Stimulated activated CD4-positive, alpha-beta T cell treated with anti-CD3 and anti-CD28 coated beads, TNF-alpha, amount 100 ng/mL, for 48 hours (primary cell): ENCODE measurements at places on chromosomes 5 and 9.

GRCh38 chr5:108430931-108431608 lies 49.2 kb upstream of the FBXL17 start:
- no peak for DNase-seq

GRCh38 chr5:136190904-136191303 lies 2.1 kb downstream of the SMIM32 start:
- no peak for DNase-seq

DNA sequence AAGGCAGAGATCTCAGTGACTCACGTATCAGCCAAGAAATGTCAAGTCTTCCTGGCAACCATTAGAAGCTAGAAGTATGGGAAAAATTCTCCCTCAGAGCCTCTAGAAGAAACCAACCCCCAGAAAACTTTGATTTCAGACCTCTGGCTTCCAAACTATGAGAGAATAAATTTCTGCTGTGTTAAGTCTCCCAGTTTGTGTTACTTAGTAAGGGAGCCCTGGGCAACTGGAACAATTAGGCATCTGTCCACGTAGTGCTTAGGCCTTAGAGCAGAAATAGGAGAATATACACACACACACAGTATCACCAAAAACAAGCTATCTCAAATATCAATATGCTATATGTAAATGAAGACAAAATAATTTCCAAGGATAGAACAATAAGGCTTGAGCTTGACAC lies 894.8 kb upstream of the CDH10 start:
- DNase-seq, result no peak

- DNase-seq, result no peak
Measured at GRCh38 chr9:71985297-71985911, 74.0 kb downstream of the C9orf85 start.

GRCh38 chr5:10567781-10568321 lies 4.0 kb downstream of the ANKRD33B start:
- no peak for DNase-seq

GRCh38 chr9:138022756-138023393 lies 145.3 kb downstream of the CACNA1B start:
- no peak for DNase-seq

DNA sequence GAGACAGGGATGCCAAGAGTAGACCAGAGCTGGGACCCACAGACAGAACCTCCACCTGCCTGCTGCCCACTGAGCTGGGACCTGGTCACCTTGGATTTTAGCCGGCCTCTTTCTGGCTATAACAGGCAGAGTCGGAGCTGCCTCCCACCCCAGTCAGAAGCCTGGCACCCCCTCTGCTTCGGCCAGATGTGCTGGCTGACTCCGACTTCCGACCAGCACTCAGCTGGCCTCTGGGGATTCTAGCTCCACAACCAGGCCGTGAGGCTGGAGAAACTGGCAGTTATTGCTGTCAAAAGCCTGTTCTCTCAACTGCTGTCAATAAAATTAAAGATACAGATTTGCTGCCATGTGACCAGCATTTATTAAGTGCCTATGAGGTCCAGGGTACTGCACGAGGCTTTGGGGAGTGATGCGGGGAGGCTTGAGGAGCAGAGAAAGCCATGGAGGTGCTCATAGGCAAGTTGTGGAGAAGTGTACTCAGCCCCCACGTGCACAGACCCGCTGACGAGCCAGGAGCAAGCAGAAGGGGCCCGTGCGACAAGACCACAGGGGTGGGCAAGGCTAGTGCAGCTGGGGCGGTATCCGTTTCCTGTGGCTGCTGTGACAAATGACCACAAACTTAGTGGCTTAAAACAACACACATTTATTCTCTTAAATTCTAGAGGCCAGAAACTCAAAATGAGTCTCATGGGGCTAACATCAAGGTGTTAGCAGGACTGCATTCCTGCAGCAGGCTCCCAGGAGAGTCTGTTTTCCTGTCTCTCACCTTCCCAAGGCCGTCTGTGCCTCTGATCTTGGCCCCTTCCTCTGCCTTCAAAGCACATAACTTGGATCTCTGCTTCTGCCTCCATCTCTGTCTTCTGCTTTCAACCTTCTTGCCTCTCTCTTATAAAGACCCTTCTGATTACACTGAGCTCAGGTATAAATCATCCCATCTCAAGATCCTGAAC lies 13.1 kb downstream of the GFI1B start:
- DNase-seq, result no peak

DNA sequence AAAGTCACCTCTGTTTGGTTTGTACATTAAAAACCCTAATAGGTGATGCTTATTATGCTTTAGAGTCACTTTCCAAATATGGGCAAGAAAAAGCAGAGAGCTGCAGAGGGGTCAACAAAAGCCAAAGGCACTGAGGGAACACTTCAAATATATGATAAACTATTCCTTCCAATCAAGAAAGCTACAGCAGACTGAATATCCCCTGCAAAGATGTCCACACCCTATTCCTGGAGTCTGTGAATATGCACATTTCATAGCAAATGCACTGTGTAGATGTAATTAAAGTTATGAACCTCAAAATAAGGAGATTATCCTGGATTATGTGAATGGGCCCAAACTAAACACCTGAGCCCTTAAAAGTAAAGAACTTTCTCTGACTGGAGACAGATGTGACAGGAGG lies 74.3 kb downstream of the ABCA1 start:
- no peak for DNase-seq

DNA sequence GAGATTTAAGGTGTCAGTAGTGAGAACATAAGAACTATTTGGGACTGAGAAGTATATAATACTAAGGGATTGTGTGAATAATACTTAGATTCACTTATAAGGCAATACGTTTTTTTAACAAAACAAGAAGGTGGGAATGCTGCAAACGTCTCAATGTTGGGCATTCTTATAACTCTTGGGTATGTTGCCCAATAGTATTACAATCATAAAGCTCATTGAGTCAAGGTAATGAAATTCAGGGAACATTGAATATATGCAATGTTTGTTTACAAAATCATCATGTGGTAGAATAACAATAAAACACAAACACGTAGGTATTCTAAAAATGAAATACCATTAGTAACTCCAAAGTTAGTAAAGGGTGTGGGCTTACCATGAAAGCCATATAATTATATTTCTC lies 400.7 kb downstream of the KIAA0825 start:
- no peak for DNase-seq

- no peak for DNase-seq
Measured at GRCh38 chr9:127140181-127140580, 17.7 kb upstream of the ANGPTL2 start.

GRCh38 chr9:76101491-76101890 lies 211.0 kb downstream of the PCSK5 start:
- no peak for DNase-seq

GRCh38 chr5:66969963-66970362 lies 226.6 kb downstream of the CD180 start:
- no peak for DNase-seq

- DNase-seq, result no peak
Measured at GRCh38 chr5:58773744-58774441, 191.0 kb downstream of the RAB3C start.

DNA sequence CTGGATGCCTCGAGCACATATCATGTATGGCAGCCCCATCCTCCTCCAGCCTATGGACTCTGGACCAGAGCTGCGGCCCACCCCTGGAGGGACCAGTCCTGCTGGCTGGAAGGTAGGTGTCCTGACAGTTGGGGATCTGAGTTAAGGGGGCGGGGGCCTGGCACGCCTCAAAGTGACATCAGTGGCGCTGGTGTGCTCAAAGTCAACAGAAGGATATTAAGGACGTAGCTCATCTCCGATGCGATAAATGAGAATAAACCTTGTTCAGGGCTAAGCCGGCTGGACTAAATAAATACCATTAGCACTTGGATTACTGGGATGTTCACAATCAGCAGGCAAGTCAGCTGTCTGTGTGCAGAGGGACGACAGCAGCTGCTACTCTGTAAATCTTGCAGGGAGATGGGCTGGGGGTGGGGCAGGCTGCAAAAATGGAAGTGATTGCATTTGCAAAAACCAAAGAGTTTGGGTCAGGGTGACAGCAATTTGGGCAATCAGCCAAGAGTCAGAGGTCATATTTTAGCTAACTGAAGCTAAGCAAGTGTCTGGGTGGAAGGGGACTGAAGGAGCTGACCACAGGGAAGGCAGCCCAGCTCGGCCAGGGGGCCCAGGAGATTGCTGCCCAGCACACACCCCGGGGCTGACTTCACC lies 80.0 kb upstream of the LRRTM2 start:
- no peak for DNase-seq

DNA sequence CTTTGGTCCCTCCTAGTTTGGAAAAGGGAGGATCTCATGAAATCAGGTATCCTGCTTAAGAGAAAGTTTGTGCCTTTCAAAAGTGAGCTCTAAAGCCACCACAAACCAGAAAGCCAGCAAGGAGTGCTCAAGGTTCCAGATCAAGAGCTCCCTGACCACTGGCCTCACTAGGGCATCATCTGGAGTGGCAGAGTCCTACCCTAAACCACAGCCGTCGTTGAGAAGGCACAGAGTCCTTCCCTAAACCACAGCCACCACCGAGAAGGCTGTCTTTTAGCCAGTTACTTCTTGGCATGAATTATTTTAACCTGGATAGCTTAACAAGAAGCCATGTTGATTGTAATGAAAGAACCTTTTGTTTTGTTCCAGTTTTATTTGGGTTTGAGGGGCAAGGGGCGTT lies 102.9 kb downstream of the FRMD3 start:
- no peak for DNase-seq

DNA sequence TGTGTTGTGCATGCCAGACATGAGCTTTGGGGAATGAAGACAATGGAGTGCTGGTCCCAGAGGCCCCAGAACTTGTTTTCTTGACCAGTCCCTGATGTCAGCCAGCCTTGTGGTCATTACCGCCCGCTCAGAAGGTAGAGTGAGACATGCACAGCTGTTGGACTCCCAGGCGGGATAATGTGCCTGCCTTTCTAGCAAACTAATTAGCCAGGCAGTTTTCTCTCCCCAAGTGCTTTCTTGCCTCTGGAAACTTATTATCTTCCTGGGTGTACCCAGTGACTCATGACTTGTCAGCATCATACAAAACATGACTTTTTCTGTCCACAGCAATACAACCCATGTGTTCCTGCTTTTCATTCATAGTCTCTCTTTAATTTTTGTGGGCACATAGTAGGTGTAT lies 131.1 kb downstream of the RMI1 start:
- no peak for DNase-seq

DNA sequence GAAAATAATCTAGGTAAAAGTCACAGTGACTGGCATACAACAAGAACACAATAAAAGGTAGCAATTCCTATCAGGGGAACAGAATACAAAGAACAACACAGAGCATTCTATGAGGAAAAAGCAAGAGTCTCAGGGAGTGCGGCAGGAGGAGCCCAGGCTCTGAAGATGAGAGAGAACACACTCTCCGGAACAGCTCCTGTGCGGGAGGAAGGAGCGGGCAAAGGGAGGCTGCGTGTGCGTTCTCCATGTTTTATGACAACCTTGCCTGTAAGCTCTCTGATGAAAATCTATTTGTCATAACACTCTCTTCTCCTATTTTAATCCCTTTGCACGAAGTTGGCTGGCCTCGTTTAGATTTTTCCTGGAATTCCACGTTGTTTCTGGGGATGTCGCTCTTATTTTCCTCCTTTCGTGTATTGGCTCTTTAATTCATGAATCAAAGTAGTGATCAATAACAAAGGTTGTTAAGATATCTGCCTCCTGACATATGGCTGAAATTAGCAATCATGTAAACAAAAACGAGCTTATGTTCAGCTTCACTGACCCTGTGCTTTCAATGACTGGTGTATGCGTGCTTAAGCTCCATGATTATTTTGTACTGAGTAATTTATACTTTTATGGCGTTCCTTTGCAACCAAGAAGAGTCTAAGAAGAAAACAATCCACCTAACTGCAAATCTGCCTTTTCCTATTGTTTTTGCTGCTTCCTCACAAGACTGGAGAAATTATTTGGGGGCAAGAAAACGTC lies 109.5 kb downstream of the MYO10 start:
- no peak for DNase-seq

DNA sequence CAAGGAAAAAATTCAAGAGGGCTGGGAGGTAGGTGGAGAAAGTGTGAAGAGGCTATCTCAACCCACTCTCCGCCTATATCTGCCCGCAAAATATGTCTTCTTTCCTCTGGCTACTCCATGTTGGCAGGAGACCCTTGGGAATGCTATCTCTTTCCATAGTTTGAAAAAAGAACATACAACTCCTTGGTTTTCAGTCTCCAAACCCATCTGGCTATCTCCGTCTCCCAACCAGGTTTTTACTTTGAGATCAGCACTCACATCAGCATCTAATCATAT lies 109.9 kb upstream of the IFNE start:
- no peak for DNase-seq

- DNase-seq, result no peak
Measured at GRCh38 chr5:167765352-167765751, 526.1 kb upstream of the WWC1 start.

DNA sequence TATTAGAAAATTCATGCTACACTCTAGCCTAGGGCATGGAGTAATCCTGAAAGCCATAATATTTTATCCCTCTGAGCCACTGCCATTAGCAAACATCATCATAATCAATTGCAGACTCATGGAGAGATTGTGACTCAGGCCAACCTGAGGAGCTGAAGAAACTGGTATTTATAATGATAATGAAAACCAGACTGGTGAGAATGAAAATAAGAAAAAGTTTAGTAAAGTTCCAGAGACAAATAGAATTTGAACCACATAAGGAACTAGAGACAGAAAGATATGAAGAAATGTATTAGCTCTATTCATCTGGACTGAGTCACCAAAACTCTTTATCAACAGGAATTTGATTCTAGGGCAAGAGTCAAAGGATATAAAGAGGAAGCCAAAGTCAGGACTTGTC lies 158.7 kb downstream of the DRD1 start:
- no peak for DNase-seq

- DNase-seq, result no peak
Measured at GRCh38 chr5:104569621-104570020, 1007.0 kb upstream of the NUDT12 start.

GRCh38 chr5:147483188-147483790 lies 26.6 kb downstream of the DPYSL3 start:
- no peak for DNase-seq

GRCh38 chr5:173298213-173298926 lies 29.8 kb downstream of the STC2 start:
- DNase-seq, result no peak

DNA sequence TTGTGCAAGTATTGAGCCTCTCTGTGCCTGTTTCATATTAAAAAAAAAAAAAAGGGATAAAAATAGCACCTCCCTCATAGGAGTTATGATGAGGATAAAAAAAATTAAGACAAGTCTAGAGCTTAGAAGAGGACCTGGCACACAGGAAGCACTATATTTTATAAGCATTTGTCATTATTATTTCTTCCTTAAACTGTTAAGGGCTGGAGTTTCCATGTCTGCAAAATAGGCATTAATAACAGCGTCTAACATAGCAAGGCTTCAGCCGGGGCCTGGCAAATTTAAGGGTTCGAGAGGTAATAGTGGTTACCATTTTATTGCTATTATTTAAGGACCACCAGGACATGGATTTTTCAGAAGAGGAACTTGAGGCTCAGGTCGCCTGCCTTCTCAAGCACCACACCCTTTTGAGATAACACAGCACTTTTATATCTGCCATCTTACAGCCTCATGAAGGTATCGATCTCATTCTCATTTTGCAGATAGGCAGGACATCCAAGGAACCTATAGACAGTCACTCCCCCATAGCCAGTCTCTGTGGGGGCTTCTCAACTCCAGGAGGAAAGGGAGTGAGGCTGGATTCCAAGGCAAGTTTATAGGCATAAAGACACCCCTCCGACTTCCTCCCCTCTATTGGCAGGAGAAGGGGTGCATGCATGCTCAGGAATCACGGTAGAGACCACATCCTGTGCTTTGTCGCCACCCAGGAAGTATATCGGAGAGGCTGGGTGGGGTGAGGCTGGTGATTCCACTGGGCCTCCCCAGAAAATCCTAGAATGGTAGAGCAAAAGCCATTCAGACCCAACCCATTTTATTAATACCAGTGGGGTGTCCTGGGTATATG lies 2.4 kb downstream of the ANXA6 start:
- DNase-seq, result no peak

GRCh38 chr5:132489051-132489770 lies 1.4 kb downstream of the IRF1 start:
- DNase-seq, result no peak
